ENCODE measurements at places on chromosomes 7 and 10.

GRCh38 chr10:88833723-88834122, 17.9 kb downstream of the ANKRD22 start:
- no peak for DNase-seq

DNA sequence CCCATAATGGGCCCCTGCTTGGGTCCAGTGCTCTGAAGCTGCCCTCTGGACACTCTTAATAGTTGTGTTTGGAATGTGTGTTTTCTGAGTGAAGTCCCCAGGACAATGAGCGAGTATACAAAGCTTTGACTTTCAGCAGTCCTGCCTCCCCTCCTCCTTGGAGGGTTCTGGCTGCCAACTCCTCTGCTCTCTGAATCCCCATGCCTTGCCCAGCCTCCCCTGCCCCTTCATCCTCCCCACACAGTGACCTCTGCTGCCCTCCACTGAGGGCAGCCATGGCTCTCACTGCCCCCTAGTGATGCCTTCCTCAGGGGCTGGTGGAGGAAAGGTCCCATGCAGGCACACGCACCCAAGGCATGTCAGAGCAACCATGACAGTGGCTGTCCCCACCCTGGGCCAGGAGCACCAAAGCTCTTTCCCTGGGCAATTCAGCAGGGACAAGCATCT, 40.9 kb downstream of the FRMPD2 start:
- DNase-seq, result no peak

DNA sequence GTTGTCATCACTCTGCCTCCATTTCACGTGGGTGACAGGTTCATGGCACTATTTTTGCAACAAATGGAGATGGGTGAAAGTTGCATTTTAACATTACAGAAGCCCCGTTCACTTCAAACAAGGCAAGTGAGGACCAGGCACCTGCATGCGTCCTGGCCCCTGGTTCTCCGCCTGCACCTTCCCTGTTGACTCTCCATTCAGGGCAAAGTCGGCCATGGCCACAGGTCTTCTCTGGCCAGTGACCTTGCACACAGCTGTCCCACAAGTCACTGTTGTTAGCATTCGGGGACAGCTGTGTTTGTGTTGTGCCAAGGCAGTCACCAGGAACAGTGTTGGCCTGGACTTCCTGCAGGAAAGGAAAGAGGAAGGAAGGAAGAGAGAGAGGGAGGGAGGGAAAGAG, 554.9 kb downstream of the TCERG1L start:
- no peak for DNase-seq

GRCh38 chr10:129375171-129375570, 91.9 kb upstream of the MGMT start:
- DNase-seq, result no peak

DNA sequence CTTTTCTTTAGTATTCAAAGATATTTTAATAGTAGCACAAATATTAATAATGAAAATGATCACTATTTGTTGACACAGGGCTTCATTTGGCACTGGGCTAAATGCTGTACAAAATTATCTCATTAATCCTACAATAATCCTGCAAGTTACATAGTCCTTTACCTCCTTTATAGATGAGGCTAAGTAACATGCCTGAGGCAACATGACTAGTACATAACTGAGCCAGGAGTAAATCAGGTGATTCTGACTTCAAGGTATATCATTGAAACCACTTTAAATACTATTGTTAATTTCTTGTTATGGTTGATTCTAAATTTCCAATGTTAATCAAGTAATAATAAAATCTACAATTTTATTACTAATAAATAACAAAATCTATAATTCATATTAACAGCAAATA, 39.8 kb downstream of the SEM1 start:
- no peak for DNase-seq

- DNase-seq, result no peak
Observed at GRCh38 chr7:150503155-150503554, 11.5 kb upstream of the GIMAP7 start.

DNA sequence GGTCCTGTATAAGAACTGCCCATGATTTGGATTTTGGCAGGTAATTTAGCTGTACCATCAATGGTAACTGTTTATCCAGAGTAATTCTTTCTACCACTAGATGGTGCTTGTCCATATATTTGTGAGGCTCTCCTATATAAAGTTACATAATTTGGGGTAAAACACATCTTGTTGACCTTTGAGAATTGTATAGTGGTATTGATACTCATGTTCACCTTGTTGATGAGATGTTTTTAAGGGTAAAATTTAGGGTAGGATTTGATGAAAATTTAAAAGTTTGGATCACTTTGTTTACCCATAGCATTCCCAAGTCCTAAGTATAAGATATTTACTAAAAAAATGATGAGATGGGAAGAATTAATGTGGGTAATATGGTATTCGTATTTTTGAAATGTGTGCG, 31.6 kb downstream of the ST7 start:
- DNase-seq, result no peak

DNA sequence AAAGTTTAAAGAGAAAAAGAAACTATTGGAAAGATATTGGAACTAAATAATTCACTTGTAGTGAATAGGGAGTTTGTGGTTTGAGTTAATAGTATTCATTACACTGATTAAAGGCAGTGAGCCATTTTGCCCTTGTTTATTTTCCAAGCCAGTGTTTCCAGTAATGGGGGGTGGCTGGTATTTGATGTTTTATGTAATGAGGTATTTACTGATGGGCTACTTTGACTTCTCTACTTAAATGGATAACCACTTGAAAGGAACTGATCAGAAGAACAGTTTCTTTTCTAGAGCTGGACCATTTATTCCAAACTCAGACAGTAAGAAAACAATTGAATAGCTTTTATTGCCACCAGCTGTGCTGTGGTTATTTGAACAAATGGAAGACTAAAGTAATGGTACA, 227.0 kb upstream of the HDAC9 start:
- no peak for DNase-seq

- peak; percentile 71 for DNase-seq
Observed at GRCh38 chr7:2645274-2645868, 13.6 kb downstream of the TTYH3 start.

- DNase-seq, result no peak
Observed at GRCh38 chr7:116571037-116571436, 46.2 kb downstream of the CAV1 start.

DNA sequence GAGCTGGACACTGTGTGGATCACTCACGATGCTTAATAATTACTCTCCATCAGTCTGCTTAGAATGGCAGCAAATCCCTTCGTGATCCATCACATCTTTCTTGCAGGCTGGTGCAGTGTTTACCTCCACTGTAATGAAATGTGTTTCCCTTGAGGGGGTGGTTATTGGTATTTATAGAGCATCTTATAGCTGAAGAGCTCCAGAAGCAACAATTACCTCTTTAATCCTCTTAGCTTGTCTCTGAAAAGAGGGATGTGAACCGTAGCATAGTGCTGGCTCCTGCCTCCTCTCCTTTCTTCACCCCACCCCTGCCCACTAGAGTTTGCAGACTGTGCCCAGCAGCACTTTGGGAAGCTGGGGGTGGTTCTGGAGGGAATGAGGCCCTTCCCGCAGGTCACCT, 132.6 kb downstream of the CAMK1D start:
- no peak for DNase-seq

GRCh38 chr7:130894909-130895750, 161.1 kb upstream of the KLF14 start:
- DNase-seq, result no peak

DNA sequence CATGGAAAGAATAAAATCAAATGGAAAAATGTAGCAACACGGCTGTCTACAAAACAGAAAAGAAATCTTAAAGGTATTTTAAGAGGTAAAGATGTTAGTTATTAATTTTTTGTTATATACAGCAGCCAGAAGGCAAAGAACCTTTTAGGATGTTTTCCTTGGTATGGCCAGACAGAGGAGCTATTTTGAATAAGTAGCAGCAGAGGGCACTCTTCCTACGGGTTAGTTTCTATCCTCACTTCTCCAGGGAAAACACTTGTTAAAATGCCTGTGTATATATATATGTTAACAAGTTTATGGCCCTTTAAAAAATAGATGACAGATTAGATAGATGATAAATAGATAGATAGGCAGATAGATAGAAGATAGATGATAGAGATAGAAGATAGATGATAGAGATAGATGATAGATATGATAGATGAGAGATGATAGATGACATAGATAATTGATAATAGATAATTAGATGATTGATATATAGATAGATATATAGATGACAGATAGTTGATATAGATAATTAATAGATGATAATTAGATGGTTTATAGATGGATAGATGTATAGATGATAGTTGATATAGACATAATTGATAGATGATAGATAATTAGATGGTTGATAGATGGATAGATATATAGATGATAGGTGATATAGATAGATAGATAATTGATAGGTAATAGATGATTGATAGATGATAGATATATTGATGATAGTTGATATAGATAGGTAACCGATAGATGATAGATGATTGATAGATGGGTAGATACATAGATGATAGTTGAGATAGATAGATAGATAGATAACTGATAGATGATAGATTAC, 57.8 kb upstream of the WIPF3 start:
- DNase-seq, result no peak

Measured in GM20000 (cell line).